BJ (cell line): ENCODE measurements at places on chromosomes 1 and 21.

- DNase-seq, result no peak
Observed at GRCh38 chr1:228160201-228160761, 5.3 kb upstream of the IBA57 start.

DNA sequence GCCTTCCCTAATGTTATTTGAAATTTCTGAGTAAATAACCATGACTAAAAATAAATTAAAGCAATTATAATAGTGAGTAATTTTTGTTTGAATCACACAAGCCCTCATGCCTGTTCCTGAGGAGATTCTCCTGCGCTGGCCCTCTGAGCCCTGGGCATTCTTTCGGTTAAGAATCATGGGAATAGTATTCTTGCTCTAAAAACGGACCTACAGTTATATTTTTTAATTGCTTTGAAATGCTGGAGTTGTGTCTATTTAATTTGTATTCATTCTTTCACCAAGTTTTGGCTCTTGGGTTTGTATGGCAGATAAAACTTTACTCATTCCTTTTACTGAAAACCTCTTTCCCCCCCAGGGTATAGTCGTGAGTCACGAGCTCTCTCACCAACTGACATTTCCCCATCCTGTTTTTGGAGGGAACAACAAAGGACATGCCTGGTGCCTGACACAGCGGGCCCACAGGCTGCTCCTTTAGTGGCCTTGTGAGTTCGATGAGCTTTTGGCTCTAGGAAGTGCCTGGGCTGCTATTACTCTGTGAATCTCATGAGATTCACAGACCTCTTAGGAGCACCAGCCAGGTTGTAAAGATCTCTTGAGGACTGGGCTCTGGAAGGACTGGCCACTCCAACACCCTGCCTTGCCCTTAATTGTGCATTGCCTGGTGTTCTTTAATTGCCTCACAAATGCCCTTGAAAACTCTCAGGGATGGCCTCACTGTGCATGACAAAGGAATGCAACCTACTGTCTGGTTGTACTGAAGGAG is 58.6 kb downstream of the DDR2 start:
- peak; percentile 97 for DNase-seq

DNA sequence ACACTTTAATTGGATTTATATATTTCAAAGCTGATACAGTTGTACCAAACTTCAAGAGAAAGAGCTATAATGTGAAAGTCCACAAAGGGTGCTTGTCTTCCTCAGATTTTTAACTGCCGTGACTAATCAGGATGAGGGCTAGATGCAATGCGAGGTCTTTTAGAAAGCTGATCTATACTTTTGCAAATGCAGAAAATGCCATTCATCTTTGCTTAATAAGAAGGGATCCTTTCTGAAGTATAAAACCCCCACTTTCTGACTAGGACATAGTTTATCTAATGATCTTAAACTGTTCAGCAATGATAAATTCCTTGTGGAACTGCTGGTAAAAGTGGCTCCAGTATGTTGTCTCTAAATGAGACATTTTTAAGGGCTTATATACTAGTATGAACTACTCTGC is 102.7 kb upstream of the NGF start:
- DNase-seq, result no peak

DNA sequence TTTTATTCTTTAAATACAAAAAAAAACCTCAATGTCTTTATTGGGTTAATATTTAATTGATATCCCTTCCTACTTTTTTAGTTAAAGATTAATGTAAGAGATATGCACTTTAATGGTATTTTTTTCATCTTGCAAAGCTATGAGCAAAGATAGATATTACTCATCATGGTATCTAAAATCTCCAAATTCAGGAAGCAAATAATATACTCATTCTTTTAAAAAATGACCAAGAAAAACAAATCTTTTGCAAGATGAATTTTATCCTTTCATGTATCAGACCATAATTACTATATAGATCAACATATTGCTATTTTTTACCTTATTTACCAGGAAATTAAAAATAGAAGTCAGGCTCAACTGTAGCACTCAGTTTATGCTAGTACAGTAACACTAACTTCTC is 330.4 kb downstream of the KCNT2 start:
- no peak for DNase-seq

- no peak for DNase-seq
Observed at GRCh38 chr1:9385801-9386573, 93.3 kb downstream of the SPSB1 start.

DNA sequence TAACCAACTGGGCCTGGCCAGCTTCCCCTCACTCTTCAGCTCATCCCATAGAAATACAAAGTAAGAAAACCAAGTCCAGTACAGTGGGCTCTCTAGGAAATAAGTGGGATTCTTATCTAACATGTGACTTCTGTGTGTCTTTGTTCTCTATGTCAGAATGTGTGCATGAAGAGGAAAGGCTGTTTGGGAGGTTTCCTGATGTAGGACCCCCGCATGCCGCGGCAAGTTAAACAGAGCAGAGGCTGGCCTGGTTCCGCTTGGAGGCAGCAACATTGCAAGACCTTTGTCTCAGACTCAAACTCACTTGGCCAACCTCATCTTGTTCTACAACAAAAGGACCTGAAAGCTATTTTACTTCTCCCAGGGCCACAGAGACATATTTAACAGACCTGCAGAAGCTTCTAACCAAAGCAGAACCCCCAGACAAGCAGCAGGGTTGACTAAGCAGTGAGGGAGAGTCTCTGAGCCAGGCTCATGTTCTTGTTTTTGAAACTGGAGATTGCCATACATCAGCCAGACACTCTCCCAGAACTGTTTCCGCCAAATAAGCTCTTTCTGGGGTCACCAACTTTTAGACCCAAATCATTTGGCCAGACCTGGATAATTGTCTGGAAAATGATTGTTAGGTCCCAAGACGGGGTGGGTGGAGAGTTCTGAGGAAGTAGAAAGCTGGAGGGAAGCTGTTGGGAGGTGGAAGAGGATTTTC is 6.2 kb downstream of the MTARC2 start:
- no peak for DNase-seq

DNA sequence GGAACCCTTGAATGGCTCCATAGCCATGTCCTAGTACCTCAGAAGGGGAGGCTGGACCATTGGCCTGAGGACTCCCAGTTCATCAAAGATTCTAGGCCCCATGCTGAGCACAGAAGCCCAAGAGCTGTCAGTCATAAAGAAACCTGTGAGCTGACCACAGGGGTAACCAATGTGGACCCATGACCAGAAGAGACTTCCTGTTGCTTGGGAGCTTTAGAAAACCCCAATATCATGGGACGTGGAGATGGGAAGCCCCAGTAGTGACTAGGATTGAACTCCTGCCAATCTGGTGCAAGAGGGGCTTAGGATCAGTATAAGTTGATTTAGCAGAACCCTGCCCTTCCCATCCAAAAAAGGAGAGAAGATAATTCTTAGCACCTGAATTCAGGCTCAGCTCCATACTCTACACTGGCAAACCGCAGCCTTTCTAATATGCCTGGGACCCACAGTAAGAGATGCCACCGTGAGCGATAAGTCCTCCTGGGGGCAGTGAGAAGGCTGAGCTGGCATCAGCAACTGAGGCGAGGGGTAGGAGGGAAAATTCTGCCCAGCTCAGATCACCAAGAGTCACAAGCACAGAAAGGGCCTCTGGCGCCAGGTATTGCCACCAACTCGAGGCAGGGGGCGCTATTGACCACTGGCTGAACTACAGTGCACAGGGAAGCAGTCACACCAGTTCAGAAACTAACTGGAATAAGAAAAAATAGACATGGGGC is 108.9 kb downstream of the CAPN8 start:
- DNase-seq, result no peak

GRCh38 chr1:173996995-173997394 is 25.2 kb downstream of the RC3H1 start:
- no peak for DNase-seq

GRCh38 chr1:80675454-80675853 is 1125.3 kb upstream of the ADGRL2 start:
- DNase-seq, result no peak

DNA sequence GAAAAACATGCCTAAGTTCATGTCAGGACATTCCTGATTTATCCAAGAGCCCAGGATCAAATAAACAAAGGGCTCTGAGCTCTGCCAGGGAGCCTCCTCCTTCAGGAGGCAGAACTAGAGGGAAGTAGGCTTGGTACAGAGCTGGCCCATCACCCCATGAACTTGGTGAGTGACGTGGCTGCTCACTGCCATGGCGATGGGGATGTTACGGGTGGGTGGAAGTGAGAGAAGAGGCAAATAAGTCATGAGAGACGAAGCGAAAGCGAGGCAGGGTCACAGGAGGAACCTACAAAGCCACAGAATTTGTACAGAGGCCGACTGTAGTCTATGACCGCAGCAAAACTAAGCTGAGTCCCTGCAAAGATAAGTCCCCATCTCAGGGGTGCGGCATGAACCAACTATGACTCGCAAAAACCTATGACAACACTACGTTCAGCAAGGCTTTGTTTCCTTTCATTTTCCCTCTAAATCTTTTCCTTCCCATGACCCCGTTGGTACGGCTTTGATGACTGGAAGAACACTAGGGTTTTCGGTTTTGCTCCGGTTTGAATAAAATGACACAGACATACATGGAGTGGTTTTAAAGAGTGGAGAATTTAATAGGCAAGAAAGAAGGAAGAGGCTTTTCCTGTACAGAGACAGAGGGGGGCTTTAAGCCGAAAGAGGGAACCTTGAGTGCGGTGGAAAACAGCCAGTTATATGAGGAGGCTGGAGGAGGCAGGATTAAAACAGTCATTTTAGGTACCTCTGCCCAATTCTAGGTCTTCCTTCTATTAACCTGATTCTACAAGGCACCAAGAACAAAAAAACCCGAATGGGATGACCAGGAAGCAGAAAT is 74.1 kb downstream of the CD46 start:
- DNase-seq, result no peak

DNA sequence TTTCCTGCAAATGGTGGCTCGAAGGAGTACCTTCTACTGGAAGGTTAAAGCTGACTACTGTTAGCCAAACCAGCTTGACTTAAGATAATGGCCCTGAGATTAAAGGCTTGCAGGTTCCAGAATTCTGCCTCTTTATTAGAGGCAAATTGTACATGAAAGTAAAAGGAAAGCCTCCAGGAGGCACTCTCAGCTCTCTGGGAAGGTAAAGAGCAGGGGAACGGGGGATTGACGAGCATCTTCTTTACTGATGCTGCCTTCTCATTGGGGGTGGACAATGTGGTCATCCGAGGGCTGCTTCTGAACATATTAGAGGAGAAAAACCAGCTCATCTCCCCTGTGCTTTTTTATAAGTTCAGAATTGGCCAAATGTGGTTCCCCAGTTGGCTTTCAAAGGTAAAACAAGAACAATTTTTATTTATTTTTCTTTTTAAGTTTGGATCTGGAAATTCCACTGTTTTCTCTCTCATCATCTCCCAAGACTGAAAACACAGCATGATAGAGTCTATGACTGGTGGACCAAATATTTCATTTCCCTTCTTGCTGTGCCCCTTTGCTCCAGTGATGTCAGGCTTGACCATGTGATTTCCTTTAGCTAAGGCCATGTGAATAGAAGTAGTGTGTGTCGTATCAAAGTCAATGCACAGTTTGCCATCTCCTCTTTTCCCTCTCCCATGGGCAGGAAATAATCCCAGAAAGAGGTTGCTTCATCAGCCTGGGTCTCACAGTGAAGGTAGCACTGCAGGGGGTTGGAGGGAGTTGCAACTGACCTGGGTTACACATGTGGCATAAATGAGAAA is 292.7 kb downstream of the PRDM2 start:
- DNase-seq, result no peak

GRCh38 chr1:208154679-208155642 is 89.2 kb downstream of the PLXNA2 start:
- no peak for DNase-seq

GRCh38 chr1:221708076-221708571 is 33.8 kb downstream of the DUSP10 start:
- no peak for DNase-seq

DNA sequence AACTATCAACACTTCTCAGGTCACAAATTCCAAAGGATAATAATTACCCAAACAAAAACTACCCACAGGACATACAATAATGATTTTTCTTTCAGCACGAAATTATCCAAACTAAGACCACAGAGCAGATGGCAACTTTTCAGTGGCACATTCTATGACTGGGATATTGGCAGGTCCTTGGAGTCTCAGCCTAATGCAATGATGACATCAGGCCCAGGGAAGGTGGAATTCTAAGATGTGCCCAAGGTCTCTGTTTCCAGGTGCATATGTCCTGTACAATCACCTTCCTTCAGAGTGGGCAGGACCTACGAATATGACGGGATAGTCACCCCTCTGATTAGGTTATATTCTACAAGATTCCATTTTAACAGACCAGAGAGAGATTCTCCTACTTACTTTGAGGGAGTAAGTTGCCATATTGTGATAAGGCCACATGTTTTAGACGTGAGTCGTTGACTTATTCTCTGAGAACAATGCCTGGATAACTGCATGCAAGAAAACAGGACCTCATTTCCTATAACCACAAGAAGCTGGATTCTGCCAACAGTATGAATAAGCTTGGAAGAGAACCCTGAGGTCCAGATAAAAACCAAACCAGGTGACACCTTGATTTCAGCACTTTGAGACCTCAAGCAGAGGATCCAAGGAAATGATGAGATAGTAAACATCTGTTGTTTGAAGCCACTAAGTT is 69.9 kb downstream of the ZC3H11B start:
- DNase-seq, result no peak

DNA sequence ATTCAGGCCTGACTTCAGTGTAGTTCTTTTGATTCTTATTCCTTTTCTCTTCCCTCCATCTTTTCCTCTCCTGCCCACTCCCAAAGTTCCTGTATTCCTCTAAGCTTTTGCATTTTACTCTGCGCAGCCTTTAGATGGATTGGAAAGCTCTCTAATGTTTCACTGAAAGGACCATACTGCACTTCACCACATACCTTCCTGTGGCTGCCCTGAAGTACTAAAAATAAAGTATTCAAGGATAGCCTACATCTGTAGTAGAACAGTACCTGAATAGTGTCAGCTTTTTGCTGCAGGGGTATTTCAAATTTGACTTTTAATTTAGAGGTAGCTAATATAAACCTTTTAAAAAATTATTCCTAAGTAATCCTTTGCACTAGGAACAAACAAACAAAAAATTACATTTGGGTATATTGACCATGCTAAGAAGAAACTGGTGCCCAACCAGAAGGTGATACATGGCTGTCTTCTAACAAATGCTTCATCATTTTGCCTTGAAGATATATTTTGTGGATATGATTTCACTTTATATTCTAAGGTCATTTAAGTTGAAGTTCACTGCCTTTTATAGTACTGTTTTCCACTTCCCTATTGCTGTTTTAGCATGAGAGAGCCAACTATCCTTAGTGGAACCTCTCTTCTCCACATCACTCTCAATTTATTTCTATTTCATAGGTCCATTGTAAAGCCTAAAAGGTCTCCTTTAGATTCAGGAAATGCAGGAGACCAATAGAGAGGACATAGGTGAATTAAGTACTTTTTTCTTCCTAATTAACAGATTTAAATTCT is 22.8 kb downstream of the FAM20B start:
- no peak for DNase-seq

- no peak for DNase-seq
Observed at GRCh38 chr1:13697738-13698137, 2.2 kb upstream of the PRDM2 start.

GRCh38 chr1:243293941-243294722 is 38.3 kb downstream of the SDCCAG8 start:
- DNase-seq, result no peak

GRCh38 chr1:239426821-239427475 is 40.6 kb downstream of the CHRM3 start:
- no peak for DNase-seq

GRCh38 chr21:32770871-32771523 is 558 bp downstream of the PAXBP1 start:
- no peak for DNase-seq

- no peak for DNase-seq
Observed at GRCh38 chr1:38651669-38652068, 207.9 kb downstream of the RRAGC start.

- no peak for DNase-seq
Observed at GRCh38 chr1:94096797-94097549, 24.0 kb downstream of the ABCA4 start.

- peak; percentile 70 for DNase-seq
Observed at GRCh38 chr1:36397378-36398230, at the start of gene LSM10. LSM10 (minus strand) TSS chr1:36397908; CDS start chr1:36394129, 3,779 bp downstream.
